ENCODE measurements at places on chromosomes 1 and 21.
A peak's percentile ranks its signal among the peaks of the same experiment; 100 is the strongest.

DNA sequence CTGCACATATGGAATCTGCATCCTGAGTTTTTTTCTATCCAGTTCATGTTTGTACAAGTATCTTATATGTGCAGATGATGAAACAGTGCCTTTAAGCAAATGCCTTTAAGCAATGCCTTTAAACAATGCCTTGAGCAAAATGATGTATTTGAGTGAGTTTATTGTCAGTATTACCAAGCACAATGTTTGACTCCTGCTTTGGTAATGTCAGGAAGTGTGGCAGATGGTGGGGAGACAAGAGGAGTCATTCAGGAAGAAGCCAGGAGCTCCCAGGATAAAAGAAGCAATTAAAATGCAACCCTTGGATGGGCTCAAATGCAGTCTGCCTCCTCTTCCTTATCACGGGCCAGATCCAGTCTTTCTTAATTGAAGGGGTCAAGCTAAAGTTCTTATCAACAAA is 108.7 kb upstream of the KCNJ15 start:
- DNase-seq, result no peak

DNA sequence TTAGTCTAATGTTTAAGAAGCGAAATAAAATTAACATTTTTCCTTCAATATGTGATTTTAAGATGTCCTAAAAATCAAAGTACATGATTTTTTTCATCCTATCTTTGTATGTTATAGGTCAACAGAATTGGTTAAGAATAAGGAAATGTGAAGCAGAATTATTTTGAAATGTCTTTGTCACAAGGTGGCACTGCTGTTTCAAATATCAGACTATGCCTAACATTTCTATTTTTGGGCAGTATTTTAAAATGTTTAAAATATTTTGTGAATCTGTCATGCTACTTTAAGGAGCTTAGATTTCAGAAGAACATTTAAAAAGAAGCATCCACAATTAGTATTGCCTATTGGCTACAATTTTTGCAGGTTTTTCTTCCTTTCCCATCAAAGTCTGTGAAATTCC is 38.7 kb downstream of the AMY1C start:
- peak; percentile 26 for DNase-seq

GRCh38 chr1:225654277-225654597 is 1.3 kb upstream of the ENAH start:
- no peak for DNase-seq

- DNase-seq, result no peak
Observed at GRCh38 chr1:53562981-53563379, 103.8 kb downstream of the DMRTB1 start.

DNA sequence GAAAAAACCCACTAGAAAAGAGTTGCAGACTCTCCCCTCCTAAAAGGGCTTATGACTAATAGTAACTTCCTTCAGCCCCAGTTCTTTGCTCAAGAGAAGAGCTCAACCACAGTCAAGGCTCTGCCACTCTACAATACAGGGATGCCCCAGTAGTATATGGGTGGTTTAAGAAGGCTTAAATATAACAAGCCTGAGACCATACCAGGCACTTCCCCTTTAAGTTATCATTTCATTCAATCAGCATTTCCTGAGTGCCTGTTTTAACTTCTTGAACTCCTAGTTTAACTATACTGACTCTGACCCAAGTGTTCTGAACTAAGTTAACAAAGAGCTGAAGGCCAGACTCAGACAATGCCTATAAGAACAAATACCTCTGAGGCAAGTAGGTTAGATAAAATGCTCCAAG is 19.8 kb downstream of the PRPF38A start:
- no peak for DNase-seq

DNA sequence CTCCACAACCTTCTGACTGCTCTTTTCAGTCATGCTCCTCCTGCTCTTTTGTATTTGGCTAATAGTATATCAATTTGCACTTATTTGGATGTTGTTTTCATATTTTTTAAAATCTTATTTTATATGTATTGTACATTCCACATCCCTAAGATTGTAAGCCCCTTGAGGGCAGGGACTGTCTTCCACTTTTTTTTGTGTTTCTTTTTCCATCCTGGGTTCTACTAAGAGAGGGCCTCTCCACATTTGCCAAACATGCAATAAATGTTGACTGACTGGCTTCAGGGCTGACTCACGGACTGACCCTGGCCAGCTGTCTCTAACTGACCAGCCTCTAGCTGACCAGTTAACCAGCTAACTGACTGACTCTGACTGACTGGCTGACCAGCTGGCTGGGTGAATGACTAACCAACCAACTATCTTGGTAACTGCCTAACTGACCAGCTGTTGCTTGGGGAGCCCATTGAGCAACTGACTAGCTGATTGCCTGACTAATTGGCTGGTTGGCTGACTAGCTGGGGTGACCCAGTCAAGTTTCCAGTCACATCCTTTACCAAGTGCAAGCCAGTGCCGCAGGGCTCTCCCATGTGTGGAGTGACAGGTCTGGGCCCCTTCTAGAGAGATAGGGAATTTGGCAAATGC is 16.1 kb downstream of the CSF1 start:
- DNase-seq, result peak; percentile 40

DNA sequence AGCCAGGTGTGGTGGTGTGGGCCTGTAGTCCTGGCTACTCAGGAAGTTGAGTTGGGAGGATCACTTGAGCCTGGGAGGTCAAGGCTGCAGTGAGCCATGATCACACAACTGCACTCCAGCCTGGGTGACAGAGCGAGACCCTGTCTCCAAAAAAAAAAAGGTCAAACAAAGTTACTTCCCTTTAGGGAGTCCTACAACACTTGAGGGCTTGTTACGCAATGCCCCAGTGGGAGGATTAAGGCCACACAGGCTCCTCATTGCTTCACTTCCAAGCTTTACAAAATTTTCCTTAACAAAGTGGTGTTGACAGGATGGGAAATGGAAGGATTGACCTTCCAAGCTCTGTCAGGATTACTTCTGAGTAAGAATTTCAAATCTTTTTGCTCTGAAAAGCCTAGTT is 6.2 kb upstream of the EXTL1 start:
- no peak for DNase-seq

DNA sequence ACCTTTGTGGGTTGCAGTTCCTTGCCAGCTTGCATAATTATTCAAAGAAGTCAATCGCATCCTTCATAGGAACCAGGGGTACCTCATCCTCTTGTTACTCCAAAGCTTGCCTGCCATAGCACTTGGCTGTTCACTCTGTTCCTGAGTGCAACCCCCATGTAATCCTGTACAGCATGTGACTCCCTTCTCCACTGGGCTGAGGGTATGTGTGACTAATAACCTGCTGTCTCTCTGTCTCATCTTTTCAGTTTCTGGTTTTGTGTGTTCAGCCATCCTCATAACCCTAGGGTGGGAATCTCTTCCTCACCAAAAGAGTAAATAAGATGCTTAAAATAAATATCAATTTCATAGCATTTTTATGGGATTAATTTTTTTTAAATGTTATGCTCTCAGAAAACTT is 351.9 kb downstream of the S1PR1 start:
- DNase-seq, result no peak

DNA sequence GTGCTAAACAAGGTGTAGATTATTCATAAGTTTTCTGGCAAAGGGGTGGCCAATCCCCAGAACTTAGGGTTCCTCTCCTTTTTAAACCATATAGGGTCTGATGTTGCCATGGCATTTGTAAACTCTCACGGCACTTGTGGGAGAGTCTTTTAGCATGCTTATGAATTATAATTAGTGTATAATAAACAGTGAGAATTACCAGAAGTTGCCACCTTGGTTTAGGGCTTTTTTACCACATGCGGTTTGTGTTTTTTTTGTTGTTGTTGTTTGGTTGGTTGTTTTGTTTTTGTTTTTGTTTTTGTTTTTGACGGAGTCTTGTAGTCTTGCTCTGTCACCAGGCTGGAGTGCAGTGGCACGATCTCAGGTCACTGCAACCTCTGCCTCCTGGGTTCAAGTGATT is 8.9 kb upstream of the LAX1 start:
- DNase-seq, result no peak

DNA sequence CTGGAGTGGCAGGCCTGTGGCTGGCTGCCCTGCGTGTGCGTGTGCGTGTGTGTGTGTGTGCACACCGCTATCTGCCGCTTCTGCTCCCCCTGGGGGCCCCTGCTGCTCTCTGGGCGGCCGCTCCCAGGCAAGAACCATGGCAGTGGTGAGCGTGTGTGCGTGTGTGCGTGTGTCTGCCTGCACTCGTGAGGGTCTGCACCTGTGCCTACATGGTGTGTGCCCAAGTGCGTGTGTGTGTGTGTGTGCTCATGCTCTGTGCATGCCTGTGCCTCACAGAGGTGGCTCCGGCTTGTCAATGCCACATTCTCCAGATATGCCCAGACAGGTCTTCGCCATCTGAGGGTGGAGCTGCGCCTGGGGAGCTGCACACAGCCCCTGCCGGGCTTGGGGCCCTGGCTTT is 18.7 kb upstream of the PEX10 start:
- DNase-seq, result no peak

- DNase-seq, result no peak
Observed at GRCh38 chr1:152940614-152941013, 6.4 kb upstream of the SPRR5 start.

DNA sequence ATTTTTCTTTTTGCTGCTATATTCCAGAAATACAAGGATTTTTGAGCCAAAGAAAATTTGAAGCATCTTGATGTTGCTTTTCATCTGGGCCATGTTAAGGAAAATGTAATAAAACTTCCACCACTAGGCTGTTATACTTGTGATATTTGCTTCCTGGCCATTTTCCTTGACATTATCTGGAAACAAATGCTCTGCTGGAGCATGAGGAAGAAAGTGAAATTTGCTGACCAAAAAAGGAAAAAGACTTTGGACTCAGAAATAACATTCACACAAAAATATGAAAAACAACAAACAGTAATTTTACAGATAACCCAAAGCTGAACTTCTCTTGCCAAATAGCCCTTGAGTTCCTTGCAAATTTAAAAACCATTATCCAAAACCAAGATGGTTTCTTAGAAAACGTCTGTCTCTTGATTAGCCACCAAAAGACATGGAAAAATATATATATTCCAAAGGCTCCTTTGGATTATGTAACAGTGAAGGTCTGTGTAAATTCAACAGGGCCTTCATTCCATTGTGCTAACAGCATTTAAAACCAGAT is 344.5 kb downstream of the LMX1A start:
- DNase-seq, result no peak

DNA sequence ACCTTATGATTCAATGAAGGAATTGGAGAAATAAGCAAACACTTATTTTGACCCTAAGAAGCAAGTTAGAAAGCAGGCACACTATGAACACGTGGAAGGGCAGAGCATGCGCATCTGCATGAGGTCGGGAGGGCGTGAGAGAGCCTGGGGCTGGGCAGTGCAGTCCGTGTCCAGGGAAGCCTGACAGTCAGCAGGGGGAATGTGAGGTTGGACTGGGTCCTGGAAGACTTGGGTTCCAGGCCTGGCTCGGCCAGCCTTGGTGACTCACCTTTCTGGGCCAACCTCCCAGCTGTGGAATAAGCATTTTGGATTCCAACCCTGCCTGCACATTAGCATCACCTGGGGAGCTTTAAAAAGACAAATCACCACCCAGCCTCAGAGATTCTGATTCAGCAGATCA is 26.6 kb upstream of the LMX1A start:
- peak; percentile 86 for DNase-seq

GRCh38 chr21:42026082-42026435 is 15.9 kb upstream of the ZBTB21 start:
- DNase-seq, result no peak

DNA sequence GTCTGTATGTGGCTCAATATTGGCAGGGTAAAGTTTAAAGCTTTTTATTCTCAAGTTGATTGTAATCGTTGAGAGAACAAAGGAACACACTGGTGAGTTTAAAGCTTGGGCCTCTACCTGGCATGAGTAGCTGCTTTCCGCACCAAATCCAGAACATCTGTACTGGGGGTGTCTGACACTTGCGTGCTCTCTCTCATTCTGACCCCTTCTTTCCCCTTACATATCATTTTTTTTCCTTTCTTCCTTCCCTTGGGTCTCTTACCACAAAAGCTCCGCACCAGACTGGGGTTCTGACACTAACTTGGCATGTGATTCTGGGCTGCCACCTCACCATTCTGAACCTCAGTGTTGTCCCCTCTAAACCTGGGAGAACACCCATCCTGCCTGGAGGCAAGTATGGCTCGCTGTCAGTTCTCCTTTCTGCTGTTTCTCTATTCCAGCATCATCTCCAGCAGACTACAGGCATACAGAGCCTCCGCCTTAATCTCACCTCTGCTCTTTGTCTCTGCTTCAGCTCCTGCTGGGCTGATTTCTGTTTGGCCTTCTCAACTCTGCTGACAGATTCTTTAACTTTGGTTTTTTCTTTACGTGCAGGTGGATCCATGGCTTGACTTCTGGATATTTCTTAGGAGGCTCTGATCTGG is 859 bp upstream of the ERMAP start:
- DNase-seq, result peak; percentile 42

DNA sequence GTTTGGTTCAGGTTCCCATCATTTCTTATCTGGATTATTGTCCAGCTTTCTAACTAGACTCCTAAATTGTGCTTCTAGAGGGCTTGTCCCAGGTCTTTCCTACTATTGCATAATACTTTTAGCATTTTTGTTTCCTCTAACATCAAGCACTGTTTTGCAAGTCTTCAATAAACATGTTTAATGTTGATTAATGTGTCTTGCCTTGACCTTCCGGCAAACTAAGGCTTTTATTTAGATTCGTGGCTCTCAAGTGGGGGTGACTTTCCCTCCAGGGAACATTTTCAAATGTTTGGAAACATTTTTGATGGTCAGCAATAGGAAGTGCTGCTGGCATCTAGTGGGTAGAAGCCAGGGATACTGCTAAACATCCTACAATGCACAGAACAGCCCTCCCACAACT is 90.7 kb downstream of the RPE65 start:
- no peak for DNase-seq

- DNase-seq, result no peak
Observed at GRCh38 chr1:49552101-49552500, 471.7 kb downstream of the AGBL4 start.

DNA sequence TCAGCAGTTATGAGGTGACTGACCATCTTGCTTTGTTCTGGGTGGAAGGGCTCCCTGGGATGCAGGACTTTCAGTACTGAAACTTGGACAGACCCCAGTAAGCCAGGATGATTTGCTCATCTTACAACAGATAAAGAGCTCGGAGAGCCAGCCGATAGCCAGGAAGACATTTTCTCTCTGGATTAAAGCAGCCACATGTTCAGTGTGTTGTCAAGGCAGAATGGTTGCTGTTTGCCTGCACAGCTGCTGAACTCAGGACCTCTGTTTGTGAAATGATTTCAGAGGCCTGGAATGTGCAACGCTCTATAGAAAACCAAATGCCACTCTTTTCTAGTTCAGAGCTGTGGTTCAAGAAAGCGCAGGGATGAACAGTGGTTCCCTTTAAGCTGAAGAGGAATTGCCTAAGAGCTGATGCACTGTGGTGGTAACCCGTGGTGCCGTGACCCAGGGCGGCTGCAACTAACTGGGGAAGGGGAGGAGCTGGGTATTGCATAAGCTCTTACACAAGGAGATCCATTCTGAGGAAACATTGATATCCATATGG is 40.7 kb downstream of the CASQ2 start:
- DNase-seq, result peak; percentile 86

DNA sequence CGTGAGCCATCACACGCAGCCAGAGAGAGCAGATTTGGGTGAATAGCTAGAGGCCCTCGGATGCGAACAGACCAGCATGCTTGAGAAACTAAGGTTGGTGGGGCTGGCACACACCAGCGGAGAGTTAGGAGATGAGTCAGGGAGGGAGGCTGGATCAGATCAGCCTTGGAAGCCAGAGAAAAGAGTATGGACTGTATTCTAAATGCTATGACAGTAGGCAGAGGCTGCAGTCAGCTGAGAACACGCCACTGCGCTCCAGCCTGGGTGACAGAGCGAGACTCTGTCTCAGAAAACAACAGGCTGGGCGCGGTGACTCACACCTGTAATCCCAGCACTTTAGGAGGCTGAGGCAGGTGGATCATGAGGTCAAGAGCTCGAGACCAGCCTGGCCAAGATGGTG is 4.0 kb upstream of the PLEKHM2 start:
- DNase-seq, result peak; percentile 60

Data from astrocyte of the hippocampus (primary cell).